ENCODE measurements at places on chromosomes 13 and 19.
A peak's percentile ranks its signal among the peaks of the same experiment; 100 is the strongest.

GRCh38 chr19:45113628-45114027, 20.6 kb downstream of the PPP1R37 start:
- no peak for DNase-seq

GRCh38 chr13:50205581-50205980, 190.3 kb downstream of the KCNRG start:
- DNase-seq, result no peak

DNA sequence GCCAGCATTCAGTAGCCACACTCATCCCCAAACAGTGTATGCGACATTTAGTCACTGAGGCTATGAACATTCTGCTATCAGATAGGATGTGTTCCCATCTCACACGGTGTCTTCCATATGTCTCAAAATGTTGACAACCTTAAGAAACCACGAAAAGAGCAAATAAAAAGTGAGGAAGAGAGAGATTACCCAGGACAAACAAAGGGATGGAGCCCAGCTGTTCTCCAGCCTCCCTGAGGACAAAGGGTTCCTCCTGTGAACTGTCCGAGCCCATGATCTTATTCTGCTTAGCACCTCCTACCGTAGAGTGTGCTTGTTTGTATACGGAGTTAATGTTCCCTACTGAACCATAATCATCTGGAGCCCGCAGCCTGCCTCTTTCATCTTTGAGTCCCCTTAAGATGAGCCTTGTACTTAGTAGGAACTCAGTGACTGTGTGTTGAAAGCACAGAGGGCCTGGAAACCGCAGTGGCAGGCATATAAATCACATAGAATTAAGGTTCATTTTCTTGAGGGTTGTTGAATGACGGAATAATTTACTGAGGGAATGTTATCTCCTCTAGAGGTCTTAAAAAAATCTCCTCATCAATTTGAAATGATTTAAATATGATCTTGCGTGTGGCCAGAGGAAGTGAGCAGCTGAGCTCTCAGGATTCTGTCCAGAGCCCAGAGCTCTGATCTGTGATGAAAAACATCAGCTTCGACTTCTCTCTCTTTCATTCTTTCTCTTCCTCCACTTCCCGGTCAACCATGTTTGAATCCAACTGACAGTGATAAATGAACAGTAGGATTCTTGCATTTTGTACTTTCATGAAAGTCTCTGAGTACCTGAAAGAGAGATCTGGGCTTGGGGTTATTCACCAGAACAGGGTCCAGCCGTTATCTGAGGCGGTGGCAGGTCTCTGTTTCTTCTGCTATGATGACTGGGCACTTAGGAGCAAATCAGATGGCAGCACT, 200.5 kb downstream of the KLF5 start:
- DNase-seq, result peak; percentile 32

DNA sequence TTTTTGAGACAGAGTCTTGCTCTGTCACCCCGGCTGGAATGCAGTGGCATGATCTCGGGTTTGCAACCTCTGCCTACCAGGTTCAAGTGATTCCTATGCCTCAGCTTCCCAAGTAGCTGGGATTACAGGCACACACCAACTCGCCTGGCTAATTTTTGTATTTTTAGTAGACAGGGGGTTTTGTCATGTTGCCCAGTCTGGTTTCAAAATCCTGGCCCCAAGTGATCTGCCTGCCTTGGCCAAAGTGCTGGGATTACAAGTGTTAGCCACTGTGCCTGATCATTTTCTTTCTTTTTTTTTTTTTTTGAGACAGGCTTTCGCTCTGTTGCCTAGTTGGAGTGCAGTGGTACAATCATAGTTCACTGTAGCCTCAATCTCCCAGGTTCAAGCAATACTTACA, 28.7 kb downstream of the ZMYM5 start:
- DNase-seq, result no peak

GRCh38 chr19:38317104-38317612, 1.4 kb upstream of the YIF1B start:
- no peak for DNase-seq

GRCh38 chr19:42111384-42111783, 20.9 kb downstream of the POU2F2 start:
- DNase-seq, result no peak

DNA sequence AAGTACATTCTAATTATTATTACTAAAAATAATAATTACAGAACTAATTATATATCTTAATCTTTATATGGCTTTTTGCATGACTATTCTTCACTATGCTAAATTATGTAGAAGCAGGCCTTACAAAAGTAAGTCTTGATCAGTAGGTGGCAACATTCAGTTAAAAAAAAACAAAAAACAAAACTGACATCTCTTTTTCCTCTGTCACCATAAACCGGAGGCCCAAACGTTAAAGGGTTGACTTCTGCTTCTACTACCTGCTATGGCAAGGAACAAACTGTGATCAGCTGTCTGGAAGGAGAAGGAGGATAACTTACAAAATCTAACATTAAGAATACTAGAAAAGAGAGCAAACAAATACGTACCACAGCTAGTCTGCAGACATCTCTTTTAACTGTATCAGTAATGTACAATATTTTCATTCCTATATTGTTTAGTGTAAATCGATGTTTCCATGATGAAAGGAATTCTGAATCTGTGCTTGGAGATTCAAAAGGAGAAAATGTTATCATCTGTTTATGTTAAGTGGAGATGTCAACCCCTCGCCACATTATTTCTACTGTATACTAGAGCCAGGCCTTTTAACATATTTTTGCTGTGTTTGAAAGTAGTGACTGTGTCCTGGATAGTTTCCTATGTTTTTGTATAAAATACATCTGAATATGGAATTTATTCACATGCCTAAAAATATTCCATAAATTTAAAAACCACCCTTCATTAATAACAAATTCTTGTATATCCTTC, 1525.4 kb downstream of the SLITRK1 start:
- no peak for DNase-seq

- no peak for DNase-seq
These were observed 8.6 kb downstream of the SLC46A3 start for GRCh38 chr13:28710161-28710560.

GRCh38 chr19:53773999-53774398, 50.1 kb downstream of the NLRP12 start:
- DNase-seq, result no peak

GRCh38 chr19:18742838-18743783, 48.0 kb downstream of the COMP start:
- DNase-seq, result peak; percentile 80

DNA sequence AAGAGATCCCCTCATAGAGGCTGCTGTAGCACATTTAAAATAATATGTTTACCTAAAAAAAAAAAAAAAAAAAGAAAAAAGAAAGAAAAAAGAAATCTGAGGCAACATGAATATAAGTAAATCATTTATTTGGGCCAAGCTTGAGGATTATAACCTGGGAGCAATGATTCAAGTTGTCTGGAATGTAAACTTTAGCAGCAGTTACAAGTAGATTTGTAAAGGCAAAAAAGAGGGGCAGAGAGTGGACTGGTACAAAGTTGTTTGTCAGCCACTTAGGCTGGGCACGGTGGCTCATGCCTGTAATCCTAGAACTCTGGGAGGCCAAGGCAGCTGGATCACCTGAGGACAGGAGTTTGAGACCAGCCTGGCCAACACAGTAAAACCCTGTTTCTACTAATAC, 11.3 kb downstream of the ZNF43 start:
- DNase-seq, result no peak

DNA sequence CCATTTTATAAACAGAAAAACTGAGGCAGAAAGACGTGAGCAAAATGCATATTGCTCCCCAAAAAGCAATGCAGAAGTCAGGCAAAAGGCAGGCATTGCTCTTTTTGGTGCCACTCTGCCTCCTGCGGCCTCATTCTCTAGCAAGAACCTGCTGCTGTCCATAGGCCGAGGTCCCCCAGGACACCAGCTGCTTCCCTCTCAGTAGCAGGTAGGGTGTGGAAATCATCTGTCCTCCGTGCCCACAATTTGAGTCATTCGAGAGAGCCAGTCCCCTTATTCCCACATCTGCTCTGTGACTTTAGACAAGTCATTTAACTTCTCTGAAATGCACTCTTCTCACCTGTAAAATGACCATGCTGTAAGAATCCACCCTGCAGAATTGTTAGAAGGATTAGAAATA, 50.0 kb downstream of the TNFRSF19 start:
- DNase-seq, result no peak

GRCh38 chr19:50327013-50327412, 2.2 kb downstream of the KCNC3 start:
- DNase-seq, result no peak

DNA sequence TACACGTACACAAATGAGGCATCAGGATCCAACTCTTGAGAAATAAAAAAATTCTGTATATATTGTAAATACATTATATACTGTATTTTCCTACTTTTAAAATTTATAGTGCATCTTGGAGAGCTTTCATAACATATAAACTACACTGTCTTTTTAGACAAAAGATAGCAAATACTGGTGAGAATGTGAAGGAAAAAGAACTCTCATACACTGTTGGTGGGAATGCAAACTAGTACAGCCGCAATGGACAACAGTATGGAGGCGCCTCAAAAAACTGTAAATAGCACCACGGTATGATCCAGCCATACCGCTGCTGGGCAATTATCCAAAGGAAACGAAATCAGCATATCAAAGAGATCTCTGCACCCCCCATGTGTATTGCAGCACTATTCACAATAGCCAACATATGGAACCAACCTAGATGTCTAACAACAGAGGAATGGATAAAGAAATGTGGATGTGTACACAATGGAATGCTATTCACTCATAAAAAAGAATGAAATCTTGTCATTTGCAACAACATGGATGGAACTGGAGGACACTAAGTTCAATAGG, 292.4 kb downstream of the EFNB2 start:
- DNase-seq, result no peak

DNA sequence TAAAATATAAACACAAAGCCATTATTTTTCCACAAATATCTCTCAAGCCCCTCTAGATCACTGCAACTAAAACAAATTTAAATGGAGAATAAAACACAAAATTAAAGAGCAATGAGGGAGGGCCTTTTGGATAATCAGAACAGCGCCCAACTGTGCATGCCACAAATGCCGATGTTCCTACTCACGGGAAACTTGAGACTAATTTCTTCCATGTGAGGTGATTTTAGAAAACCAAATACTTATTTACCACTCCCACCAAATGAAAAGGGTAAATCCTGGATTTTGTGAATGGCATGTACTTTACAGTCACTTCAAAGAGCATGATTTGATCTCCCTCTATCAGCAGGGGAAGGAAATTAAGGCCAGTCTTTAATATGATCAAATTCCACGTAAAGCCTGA, 74.8 kb downstream of the SLC7A1 start:
- no peak for DNase-seq

GRCh38 chr19:30071871-30072270, 129.8 kb downstream of the URI1 start:
- DNase-seq, result no peak

DNA sequence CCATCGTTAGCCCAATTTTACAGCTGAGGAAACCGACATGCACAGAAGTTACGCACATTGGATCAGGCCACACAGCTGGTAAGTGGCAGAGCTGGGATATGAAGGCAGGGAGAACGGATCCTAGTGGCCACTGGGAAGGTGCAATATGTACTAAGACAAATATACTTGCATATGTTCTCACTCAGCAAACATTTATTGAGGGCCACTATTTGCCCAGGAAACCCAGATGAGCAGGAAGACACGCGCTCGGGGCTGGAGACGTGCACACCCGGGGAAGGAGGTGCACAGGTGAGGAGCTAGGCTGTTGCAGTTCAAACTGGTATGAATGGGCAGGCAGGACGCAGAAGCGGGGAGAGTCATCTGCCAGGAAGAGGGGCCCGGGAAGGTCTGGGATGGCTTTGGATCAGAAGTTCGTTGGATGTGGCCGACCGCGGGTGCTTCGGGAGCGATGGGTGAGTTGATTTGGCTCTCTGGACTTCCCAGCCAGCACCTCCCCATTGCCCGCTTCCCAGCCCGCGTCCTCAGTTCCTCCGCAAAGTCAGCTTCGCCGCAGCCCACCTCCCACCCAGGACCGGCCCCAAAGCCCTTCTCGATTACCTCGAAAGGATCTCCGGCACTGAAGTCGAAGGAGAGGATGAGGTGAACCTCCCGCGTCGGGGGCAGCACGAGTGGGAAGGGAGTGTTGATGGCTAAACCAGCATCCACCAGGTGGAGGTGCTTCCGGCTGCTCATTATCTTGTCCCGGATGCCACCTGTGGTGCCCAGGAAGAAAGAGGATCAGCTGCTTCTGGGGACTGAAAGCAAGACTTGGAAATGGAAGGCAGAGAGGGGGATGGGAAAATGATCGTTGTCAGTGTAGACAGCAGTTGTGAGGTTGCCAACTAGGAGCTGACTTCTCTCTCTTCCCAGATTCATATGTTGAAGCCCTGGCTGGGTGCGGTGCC, 17.8 kb upstream of the CABP5 start:
- no peak for DNase-seq

DNA sequence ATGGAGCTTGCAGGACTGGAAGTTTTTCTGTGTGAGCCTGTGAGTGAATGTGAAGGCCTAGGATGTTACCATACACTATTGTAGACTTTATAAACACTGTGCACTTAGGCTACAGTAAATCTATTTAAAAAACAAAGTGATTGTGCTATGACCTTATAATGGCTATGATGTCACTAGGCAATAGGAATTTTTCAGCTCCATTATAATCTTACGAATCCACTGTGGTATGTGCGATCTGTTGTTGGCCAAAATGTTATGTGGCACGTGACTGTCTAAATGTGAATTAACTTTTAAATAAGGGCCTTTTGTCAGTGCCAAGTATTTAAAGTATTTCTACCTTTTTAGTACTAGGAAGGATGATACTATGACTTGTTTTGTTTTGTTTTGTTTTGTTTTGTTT, 54.9 kb downstream of the DPY19L3 start:
- no peak for DNase-seq

GRCh38 chr19:53808710-53809125, 15.4 kb downstream of the NLRP12 start:
- peak; percentile 20 for DNase-seq

DNA sequence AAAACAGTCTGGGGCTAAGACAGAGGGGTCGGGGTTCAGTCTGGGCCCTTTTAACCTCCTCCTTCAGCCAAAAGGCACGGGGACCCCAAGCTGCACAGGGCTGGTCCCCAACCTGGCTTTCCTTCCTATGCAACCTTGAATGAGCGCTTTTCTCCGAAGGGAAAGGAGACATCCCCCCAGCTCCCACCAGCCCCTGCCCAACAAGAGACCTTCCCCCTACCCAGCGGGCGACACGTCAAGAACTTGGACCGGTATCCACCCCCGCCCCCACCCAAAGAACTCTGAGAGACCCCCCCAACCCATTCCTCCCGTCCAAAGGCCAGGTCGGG, 35.0 kb upstream of the NANOS3 start:
- no peak for DNase-seq

- DNase-seq, result peak; percentile 62
These were observed 18.3 kb downstream of the NMRK2 start for GRCh38 chr19:3950871-3951861.

DNA sequence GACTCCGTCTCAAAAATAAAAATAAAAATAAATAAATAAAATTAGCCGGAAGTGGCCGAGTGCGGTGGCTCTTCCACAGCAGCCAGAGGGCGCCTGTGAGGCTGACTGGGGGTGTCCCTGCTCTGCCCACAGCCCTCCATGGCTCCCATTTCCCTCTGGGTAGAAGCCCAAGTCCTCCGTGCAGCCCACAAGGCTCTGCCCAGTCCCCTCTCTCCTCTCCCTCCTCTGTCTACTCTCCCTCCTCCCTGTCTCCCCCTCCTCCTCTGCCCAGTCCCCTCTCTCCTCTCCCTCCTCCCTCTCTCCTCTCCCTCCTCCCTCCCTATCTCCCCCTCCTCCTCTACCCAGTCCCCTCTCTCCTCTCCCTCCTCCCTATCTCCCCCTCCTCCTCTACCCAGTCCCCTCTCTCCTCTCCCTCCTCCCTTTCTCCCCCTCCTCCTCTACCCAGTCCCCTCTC, 20.4 kb downstream of the MISP start:
- DNase-seq, result no peak

GRCh38 chr19:36097036-36097435, 13.9 kb upstream of the OVOL3 start:
- DNase-seq, result no peak

Data from right hindlimb (tissue), 1 donor.